ENCODE measurements at places on chromosomes 11 and 22.

DNA sequence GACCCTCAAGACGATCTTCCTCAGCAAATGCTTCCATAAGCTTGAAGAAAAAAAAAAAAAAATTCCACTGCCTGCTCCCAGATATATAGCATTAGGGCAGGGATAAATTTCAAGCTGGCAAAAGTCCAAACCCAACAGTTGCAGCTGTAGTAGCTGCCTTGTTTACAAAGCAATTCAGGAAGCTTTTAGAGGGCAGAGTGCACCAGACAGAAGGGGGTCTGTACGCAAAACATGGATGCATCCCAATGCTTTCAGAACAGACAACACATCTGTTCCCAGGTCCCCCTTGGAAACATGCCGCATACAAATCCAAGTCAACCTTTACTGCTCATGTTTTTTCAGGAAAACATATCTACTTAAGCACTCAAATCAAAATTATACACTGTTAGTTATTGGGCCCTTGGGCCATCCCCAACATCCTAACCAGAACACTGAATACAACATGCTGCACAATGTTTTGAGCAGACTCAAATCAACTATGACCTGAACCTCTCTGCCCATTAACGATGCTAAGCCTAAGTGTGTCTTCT, 94.5 kb downstream of the CADM1 start:
- DNase-seq, result no peak

DNA sequence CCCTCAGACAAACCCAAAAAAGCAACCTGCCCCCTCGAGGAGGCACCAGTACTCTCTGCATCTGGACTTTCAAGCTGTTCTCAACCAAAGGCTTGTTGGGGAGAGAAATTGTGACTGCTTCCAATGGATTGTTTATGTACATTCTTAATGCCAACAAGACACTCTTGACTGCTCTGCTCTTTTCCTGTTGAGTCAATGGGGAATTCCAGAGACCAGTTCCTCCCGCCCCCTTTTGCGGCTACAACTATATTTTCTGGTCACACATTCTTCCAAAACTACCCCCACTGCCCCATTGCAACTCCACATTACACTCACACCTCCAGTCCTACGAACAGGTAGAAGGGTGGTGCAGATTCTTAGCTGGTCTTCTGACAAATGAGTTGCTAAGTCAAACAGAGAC, 187.0 kb downstream of the DSCAML1 start:
- DNase-seq, result no peak

DNA sequence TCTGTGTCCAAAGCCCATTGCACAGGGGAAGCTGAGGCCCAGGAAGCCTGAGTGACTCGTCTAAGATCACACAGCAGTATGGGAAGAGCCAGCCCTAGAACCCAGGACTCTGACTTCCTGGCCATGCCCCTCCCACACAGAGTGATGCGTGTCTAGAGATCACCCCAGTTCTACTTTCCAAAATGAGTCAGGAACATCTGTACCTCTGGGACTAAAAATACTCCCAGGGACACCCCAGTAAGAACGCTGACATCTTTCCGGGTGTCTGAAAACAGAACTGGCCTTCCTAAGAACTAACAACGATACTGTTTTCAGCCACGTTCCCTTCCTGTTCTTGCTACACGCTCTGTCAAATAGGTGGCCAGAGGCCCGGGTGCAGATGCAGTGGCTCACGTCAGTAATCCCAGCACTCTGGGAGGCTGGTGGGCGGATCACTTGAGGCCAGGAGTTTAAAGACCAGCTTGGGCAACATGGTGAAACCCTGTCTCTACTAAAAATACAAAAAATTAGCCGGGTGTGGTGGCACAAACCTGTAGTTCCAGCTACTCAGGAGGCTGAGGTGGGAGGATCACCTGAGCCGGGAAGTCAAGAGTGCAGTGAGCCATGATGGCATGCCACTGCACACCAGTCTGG, 21.7 kb upstream of the PDGFB start:
- DNase-seq, result no peak

DNA sequence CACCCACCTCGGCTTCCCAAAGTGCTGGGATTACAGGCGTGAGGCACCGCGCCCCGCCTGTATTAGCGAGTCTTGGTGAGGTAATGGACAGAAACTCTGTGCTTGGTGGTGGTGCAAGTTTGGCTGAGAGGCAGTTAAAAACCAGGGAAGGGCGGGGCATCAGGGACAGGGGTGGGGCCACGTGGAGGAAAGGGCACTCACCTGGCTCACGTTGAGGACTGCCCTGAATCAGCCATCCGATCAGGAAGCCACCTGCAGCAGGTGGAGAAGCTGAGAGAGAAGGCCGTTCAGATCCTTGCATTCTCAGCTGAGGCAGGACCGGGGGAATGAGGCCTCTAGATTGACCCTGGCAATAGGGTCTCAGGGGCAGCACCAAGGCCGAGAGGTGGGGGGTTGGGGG, 12.1 kb upstream of the CHRM1 start:
- no peak for DNase-seq

GRCh38 chr11:67165623-67166022, 46.6 kb downstream of the KDM2A start:
- no peak for DNase-seq

DNA sequence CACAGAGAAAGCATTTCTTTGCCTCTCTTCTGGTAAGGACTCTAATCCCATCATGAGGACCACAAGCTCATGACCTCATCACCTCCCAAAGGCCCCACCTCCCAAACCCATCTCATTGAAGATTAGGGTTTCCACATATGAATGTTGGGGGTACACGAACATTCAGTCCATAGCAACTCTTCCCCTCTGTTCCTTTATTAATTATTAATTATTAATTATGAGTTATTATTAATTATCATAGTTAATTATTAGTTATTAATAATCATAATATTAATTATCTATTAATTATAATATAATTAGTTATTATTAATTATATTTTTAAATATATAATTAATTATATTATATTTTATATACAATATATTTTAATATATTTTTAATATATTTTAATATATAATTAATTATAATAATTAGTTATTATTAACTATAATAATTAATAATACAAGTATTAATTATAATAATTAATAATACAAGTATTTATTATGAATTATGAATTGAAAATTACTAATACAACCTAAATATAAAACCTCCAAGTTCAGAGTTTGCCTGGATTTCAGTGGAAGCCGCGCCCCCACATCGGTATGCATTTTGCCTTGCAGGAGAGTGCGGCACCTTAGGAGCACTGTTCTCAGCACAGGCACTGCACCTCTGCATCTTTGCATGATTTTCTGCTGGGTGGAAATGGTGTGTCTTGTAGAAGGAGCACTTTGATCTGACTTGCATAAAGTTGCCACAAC, 128.0 kb upstream of the FGF3 start:
- no peak for DNase-seq

DNA sequence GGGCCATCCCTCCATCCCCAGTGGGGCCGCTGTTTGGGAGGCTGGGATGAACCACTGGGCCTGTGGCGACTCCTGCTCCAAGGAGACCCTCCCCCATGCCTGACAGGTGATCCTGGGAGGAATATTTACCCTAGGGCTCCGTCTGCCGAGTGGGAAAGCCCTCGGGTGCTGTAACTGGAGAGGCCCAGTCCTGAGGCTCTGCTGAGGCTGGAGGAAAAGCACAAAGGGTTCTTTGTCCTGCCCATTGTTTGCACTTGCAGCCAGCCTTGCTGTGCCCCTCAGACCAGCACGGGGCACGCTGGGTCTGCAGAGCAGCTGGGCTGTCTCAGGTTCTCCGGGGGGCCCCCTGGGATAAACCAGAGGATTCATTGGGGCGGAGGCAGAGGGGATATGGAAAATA, 321.1 kb downstream of the MN1 start:
- DNase-seq, result no peak

GRCh38 chr11:116694349-116694725, 78.5 kb downstream of the BUD13 start:
- no peak for DNase-seq

DNA sequence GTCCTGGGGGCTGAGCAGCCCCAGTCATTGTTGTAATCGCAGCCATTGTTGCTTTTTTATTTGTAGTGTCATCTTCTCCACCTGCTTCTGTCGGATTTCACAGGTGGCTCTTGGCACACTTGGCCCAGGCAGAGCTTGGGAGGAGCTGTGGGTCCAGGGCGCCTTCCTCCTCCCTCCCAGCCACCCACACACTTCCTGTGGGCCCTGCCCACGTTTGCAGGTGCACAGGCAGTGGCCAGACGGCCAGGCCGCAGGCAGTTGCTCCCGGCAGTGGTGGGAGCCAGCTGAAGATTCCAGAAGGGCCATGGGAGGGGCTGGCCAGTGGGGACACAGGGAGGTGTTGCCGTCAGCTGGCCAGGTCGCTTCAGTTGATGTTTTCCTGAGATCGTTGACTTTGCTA, 1191.9 kb downstream of the BRD1 start:
- DNase-seq, result no peak

- no peak for DNase-seq
These were observed 4.2 kb downstream of the FAR1 start for GRCh38 chr11:13672576-13673210.

GRCh38 chr22:30994960-30995359, 25.9 kb downstream of the TUG1 start:
- DNase-seq, result no peak

DNA sequence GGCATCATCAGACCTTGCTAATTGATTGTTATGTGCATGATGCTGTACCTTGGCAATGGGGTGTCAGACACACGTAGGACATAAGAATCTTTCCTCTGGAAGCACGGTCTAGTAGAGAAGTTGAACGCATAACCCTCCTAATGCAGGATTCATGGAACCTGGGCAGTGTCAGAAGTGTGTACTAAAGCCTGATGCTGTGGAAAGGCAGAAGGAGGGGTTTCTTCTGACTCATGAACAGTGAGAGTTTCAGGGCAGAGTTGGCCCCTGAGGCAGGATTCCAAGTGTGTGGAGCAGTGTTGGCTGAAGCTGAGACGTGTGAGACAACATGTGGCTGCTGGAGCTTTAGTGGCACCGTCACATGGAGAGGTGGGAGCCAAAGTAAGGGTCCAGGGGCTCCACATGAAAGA, 3.5 kb downstream of the PANX1 start:
- DNase-seq, result no peak

DNA sequence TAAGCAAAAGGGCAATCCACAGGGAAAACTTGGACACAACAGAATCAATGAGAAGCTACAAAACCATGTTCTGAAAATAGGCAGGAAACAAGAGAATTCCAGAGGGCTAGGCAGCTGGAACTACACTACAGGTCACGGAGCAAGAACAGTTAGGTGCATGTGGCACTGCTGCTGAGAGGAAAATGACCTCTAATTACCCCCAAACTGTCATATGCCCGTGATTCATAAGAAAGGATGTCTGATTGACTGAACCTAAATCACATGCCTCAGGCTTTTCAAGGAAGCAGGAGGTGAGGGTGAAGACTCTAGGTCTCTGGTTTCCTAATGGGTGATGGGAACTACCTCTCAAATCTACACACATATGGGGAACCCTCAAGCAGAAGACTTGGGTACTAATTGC, 17.9 kb upstream of the RRAS2 start:
- DNase-seq, result no peak

GRCh38 chr22:22928666-22929380, 41.2 kb downstream of the IGLL5 start:
- peak; percentile 78 for DNase-seq

DNA sequence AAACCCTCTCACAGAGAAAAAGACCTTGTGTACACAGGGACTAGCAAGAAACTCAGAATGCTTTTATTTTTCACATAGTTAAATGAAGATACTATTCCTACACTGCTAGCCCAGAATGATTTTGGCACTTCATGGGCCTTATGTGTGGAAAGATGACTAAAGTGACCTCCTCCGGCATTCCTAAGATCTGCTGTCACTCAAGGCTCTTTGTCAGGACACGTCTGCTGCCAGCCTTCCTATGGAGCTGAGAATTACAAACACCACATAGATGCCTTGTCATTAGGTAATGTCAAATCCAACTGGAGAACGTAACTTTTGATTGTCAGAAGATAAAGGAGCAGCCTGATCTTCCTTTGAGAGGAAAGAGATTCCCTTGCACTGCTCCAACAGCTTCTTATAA, 249.1 kb downstream of the FAT3 start:
- no peak for DNase-seq

GRCh38 chr11:124778281-124778680, 16.2 kb upstream of the ESAM start:
- DNase-seq, result no peak

GRCh38 chr11:47051217-47051616, 114.7 kb downstream of the CSTPP1 start:
- no peak for DNase-seq

DNA sequence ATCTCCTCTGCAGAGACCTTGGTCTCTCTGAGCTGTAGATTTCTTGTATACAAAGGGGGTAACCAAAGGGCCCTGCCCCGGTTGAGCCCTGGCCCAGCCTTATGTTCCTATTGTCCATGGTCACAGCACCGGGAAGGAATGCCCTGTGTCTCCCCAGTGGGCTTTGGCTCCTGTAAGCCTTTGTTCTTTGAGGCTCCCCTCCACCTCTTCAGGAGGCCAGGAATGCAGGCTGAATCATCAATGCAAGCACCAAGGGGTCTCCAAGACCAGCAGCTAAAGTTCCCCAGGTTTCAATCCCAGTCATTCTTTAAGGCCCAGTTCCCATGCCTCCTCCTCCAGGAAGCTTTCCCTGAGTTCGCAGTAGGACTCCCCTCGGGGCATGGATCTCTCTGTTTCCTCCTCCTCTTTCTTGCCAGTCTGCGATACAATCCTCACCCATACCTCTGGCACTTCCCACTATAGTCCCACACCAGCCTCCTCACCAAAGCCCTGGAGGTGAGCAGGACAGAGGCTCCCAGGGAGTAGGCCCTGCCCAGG, 29.2 kb upstream of the KLHL35 start:
- no peak for DNase-seq

GRCh38 chr11:73189315-73189714, 28.8 kb upstream of the P2RY2 start:
- peak; percentile 28 for DNase-seq

- no peak for DNase-seq
These were observed 5.4 kb downstream of the MYO18B start for GRCh38 chr22:25747245-25747944.

- DNase-seq, result no peak
These were observed 20.1 kb upstream of the AIFM3 start for GRCh38 chr22:20946991-20947390.

GRCh38 chr11:88544656-88545280, 207.2 kb upstream of the CTSC start:
- DNase-seq, result no peak

DNA sequence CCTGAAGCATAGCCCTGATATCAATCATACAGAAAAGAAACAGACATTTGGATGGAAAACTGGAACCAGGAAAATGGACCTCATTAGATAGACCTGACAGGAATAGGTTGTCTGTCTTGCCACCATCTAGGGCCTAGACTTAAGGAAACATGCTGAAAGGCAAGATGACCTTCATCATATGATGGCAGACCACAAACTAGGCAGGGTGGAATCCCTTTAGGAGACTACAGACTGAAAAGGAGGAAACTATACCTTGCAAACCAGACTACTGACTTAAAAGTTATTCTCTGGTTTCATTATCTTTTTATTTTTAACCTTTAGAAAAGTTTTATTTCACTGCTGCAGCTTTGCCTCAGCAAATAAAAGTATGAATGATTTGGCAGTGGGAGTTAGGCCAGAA, 20.3 kb downstream of the SBF2 start:
- DNase-seq, result no peak

- DNase-seq, result no peak
These were observed 11.0 kb downstream of the PTPRJ start for GRCh38 chr11:47991266-47991830.

All from CD4-positive, alpha-beta T cell treated with Interleukin-21 for 1 hour (primary cell).